CD4-positive, alpha-beta T cell treated with Interleukin-1 beta for 1 hour (primary cell): ENCODE measurements at places on chromosomes 12 and 14.

DNA sequence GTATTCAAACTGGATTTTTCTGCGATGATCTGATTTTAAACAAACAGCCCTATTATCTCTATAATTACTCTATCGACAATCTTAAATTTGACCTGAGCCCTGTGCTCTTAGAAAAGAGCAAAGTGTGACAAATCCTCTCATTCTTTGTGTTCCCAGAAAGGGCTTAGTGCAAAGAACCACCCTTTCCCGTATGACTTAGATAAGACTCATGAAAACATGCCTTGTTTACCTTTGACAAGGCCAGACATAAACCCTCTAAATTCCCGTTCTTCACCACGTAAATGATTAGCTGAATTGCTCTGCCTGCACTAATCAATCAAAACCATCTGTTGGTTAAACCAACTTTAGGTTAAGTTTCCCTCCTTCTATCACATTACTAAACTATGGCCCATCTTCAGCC, 285.7 kb upstream of the SEL1L start:
- DNase-seq, result no peak

- no peak for DNase-seq
These were observed 21.4 kb downstream of the FAIM2 start for GRCh38 chr12:49882248-49882850.

DNA sequence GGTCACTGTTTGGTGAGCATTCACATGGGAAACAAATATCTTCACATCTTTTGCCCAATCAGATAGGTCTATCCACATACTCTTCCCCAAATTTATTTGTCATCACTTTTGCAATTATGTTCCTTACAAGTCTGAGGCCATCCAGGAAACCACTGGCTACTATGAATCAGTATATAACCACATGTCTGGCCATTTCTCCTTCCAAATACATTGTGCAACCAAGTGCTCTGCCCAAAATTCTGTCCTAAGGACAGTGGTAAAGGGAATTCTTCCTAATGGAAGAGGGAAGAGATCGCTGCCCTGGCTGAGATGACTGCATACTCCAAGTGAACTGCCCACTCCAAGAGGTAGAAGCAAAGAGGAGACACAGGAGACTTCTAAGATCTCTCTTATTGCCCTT, 148.9 kb upstream of the MAX start:
- no peak for DNase-seq

DNA sequence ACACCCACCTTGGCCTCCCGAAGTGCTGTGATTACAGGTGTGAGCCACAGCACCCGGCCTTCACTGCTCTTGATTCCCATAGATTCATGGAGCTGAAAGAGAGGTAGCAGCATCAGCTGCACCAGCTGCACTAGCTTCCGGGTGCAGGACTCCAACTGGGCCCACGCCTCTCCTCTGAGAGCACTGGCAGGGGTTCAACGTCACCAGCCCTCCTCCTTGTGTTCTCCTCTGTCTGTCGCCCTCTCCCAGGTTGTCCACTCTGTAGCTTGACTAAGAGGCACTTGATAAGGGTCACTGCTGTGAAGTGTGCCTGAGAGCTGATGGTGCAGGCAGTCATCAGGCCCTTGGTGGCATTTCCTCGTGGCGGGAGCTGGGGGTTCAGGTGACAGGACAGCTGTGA, 28.3 kb downstream of the MLXIP start:
- no peak for DNase-seq

DNA sequence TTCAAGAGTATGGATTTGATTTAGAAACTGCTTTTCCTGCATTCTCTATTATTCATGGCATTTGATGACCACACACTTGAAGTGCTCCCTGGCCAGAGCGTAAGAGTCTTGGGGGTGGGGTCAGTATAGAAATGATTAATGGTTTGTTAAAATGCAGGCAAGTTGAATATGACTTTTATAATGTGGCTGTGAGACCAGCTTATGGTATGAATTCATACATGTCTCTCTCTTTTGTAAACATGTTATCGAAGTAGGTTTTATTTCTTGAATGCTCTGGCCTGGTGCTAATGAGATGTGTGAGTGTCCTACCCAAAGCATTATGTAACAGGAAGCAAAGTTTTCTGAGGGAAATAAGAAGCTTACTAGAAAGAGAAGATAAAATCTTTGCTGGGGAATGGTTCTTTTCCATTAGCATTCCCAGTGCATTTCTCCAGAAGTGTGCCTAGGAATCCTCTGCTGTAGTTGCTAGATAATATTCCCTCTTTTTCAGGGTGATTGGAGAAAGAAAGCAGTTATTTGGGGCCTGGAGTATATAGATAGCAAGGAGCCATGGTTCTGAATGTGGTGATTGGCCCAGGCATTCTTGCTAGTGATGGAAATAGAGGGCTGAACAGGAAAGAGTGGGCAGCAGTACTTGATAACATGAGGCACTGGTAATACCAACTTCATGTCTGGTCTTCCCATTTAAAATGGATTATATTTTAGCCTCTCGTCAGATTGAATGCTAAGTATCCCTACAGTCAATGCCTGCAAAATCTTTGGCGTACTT, 289.7 kb downstream of the RAD51B start:
- no peak for DNase-seq

DNA sequence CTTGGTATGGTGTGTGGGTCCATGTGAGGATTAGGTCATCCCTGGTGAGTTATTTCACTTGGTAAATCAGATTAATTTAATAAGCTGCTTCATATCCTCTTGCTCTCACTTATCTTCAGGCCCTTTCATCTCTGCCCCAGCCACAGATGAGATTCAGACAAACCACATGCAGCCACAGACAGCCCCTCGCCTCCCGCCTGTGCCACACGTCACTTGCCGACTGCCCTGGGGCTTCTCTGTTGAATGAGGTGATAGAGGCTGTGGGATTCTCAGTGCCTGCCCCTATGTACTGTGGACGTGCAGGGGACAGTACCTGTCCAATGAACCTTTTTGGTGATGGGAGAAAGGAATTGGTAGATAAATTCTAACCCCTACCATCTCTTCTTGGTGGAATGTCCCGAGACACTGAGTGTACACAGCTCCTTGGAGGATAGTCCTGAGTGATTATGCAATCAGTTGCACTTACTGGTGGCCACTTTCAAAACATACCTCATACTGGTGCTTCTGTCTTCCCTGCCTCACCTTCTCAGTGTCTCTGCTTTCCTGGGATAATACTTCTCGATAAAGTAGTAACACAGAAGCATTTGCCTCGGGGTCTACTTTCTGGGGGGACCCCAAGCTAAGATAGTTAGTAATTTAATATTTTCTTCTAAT, 248.7 kb downstream of the TTC6 start:
- no peak for DNase-seq

DNA sequence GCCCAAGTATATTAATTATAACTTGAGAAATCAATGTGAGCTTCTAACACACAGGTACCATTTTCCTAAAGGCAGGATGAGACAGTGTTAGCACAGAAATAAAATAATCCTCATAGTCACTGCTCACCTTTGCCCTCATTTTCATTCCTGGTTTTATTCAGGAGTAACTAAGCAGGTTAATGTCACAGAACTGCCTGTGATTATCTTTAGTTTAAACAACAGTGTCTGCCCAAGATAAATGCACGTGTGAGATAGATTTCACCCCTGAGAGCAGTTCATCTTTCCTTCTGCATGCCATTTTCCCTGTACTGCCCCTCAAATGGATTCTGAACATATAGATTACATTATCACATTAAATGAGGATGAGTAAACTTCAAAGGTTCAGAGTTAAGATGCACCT, 250.7 kb downstream of the RMST start:
- DNase-seq, result no peak

DNA sequence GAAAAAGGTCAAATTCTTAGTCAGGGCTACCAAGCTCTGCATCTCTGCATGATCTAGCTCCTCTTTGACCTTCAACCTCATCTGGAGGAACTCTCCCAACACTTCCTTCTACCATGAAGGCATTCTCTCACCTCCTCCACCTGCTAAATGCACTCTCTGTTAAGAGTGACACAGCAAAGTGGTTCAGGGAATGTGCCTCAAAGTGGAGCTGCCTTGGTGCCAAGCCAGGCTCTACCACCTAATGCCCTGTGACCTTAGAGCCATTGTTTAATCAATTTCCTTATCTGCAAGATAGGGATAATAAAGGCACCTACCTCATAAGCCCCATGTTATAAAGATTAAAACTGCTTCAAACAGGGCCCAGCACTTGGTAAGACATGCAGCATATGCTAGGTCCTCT, 236.7 kb downstream of the ANO2 start:
- no peak for DNase-seq

GRCh38 chr14:102973706-102974285, 51.3 kb downstream of the AMN start:
- no peak for DNase-seq

- DNase-seq, result no peak
These were observed 6.7 kb upstream of the SLC6A15 start for GRCh38 chr12:84919271-84919670.

DNA sequence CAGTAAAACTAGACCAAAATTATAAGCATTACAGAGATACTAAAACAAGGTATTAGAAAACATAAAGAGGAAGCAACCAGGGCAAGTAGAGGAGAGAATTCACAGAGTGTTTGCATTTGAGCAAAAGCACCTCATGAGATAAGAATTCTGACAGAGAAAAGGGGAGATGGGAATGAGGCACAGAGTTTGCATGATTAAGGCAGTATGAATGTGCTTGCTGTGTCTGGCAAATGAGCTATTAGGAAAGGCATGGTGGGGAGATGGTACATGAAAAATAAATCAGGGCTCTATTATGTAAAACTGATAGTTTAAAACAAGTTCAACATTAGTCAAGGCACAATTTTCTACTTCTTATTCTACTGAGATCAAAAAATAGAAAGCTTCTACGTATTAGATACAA, 23.1 kb downstream of the GARIN6 start:
- DNase-seq, result no peak

DNA sequence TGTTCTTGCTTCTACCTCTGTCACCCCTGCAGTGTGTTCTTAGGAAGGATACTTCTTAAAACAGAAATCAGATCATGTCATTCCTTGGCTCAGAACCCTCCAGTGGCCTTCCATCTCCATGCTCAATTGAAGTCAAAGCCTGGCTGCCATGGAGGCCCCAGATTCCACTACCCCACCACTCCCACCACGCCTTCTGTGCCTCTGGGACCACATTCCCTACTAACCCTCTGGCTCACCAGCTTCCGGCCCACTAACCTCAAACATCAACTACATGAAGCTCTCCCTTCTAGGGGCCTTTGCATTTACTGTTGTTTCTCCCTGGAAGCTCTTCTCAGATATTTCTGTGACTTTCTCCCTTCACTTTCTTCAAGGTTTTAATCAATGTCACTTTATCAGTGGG, 76.1 kb upstream of the REP15 start:
- DNase-seq, result no peak

DNA sequence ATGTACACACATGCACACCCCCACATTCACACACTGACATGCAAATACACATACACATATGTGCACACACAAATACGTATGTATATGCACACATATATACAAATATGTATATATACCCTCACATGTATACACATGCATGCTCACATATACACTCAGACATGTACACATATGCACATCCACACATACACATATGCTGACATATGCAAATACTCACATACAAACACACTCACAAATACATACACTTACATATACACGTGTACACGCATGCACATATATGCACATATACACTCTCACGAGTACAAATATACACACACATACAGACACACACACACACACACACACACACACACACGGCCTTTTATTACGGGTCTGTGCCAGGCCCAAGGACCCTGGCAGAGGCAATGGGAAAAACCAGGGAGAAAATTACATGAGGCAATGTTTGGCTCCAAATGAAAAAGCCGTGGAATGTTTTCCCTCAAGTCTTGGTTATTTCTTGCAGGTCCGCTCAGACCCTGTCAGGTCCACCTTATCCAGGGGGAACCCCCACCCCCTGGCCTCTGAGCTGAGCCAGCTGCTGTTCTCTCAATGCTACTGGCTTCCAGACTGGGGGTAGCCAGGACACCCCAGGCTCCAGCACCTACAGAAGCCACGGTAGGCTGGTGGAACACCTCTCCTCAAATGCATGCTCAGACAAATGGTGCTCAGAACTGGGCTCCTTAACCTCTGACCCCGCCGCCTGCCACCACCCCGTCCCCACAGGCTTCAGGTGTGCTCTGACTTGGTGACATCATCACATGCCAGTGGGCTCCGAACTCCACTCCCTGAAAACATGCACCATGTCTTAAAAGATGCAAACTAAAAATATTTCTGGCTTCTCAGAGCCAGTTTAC, 54.7 kb downstream of the BCL11B start:
- DNase-seq, result no peak

- peak; percentile 81 for DNase-seq
These were observed 110.4 kb downstream of the ZFP36L1 start for GRCh38 chr14:68682166-68683103.

DNA sequence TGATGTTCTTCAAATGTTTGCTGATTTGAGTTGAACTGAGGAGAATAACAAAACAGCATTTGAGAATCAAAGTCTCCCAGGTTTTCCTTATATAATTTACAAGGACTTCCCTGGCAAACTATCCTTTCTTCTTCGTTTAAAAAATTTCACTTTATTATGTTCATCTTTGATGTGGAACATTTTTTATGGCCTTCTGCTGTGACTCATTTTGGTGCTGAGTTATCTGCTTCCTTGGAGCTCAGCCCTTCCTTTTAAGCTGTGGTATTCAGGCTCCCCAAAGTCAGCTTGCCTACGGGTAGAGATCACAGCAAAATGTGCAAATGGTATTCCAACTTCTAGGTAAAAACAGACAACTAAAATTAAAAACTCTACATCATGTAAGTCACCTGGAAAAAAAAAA, 1.4 kb upstream of the ANO4 start:
- no peak for DNase-seq

DNA sequence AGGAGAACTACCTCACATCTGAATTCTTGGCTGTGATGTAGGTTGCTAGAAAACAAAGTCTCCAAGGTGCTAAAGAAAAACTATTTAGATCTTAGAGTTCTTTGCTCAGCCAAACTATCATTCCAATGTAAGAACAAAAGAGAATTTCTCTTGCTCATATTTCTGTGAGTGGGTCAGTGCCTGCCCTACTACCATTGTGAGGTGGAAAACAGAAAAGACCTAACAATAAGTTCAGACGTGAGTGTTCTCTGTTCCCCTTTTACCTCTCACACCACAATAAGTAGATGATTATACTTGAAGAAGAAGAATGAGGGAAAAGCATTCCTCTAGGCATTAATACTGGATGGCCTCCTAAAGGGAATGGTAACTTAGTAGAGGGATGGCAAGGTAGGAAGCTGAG, 187.4 kb upstream of the KITLG start:
- no peak for DNase-seq

DNA sequence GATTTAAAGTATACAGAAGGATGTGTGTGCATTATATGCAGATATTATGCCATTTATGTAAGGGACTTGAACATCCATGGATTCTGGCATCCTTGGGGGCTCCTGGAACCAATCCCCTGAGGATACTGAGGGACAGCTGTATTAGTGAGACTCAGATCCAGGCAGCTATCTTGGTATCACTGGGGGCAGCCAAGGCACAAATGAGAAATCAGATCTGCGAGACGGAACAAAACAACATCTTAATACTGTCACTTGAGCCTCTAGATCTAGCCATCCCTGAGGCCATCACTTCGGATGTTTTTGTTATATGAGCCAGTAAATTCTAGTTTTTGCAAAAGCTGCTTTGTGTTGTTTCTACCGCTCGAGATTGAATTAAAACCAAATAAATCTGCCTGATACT, 175.1 kb upstream of the SFSWAP start:
- DNase-seq, result no peak
